ENCODE measurements at places on chromosomes 1 and 21.

DNA sequence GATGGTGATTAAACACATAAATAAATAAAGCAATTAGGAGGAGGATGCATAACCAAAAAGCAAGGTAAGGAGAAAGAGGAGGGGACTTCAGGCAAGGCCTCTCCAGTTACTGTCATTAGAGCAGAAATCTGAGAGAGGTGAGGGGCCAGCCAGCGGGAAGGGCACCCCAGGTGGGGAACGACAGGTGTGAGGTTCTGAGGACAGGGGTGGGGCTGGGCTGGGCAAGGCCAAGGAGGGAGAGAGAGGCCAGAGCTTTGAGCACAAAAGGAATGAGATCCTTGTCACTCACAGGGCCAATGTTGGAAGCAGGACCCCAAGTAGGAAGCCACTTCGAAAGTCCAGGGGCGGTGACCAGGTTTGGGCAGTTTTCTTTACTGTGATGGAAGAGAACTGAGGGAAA is 182.2 kb upstream of the RAB4A start:
- no peak for DNase-seq

- no peak for DNase-seq
These were observed 7.9 kb downstream of the UTP11 start for GRCh38 chr1:38020396-38020795.

GRCh38 chr21:41975391-41976272 is 21.8 kb upstream of the C2CD2 start:
- DNase-seq, result no peak

DNA sequence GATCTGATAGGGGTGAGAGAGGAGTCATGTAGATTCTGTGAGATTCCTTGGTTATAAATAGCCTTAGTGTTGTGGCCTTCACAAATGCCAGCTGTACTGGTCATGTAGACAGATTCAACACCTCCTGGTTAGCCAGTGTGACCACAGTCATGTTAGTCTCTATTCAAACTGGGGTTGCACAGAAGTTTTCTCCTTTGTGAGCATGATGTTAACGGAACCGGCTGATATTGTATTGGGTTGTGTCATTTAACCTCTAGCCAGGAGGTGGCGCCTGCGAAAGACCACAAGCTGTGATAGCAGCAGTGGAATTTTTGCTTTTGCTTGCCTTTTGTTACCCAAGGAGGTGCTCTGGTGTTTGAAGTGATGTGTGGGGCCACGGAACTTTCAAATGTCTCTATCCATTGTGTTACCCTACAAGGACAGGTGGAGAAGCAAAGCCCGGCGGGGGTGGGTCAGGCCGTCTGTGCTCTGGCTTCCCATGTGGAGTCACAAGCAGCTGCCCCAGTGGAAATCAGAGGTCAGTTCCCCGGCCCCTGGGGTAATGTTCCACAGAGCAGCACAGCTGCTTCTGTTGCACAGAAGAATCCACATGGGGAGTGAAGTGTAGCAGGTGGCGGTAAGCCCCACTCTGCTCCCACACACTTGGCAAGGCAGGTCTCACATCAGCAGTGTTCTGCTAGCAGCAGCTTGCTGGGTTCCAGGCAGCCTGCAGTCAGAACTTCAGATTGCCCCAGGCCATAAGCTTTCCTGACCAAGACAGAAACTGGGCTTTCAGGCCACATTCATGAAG is 112.6 kb downstream of the ADAMTS1 start:
- no peak for DNase-seq

DNA sequence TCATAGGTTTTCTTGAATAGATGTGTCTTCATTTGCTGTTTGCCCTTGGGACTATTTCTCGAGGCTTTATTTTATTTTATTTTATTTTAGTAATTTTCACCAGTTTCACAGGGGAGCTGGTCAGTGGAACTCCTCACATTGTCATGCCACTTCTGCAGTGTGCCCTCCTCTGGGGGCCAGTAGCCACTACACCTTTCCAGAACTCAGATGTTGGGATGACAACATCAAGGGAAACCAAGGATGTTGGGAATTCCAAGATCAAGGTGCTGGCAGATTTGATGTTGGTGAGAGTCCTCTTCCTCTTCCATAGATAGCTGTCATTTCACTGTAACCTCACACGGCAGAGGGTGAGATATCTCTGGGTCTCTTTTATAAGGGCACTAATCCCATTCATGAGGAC is 35.5 kb downstream of the SLC26A9 start:
- DNase-seq, result no peak

DNA sequence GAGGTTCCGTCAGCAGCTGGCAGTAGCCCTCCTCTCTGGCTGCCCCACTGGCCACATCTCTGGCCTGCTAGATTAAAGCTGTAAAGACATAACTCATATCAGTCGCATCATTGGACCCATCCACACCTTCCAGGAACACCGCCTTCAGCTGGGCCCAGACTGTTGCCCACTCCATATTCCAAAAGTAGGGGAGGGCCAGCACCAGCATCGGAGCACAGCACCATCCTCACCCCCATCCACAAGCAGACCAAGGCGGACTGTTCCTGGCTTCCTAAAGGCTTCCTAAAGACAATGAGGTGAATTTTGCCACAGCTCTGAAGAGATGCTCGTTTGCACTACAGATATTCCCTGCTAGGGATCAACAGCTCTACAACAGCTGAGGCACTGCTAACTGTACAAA is 3.5 kb downstream of the SHISA4 start:
- no peak for DNase-seq

GRCh38 chr21:20004367-20004766 is 993.8 kb upstream of the NCAM2 start:
- DNase-seq, result no peak

GRCh38 chr1:10682449-10683309 is 113.8 kb downstream of the CASZ1 start:
- DNase-seq, result no peak

DNA sequence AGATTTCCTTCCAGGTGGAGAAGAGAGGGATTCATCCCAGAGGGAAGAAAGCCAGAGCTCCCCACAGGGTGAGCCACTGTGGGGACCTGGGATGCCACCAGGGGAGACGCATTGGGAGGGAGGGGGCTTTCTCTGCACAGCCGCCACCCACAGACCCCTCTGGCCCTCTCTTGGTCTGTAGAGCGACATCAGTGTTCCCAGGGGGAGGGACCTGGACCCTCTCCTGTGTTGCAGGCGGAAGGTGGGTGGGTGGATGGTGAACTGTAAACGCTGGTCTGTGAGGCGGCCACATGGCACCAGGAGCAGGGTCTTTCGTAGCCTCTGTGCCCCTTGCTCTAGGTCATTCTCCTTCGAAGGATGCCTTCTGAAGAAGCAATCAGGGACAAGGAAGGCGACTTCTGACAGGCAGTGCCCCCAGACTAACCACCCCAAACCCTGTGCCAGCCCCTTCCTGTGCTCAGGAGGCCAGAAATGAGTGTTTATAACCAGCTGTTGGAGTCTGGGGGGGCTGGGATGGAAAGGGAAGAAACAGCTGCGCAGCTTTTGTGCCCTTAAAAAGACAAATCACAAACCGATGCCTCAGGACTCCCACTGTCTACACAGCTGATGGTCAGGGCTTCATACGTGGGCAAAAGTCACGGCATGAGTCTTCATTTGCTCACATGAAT is 121.4 kb upstream of the ZBTB40 start:
- no peak for DNase-seq

DNA sequence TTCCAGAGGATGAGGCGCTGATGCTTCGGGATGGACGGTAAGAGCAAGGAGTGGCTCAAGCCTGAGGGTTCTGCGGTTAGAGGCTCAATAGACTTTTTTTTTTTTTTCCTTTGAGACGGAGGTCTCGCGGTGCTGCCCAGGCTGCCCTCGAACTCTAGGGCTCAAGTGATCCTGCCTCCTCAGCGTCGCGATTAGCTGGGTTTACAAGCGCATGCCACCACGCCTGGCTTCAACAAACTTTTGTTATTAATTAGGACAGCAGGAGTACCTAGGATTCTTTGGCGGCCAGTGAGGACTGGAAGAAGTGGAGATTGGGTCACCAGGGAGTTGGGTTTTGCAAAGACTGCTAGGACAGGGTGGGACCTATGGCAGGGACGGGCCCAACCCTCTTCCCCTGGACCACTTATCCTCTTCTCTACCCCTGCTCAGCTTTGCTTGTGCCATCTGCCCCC is 587 bp downstream of the SCNM1 start:
- DNase-seq, result no peak

GRCh38 chr1:234683861-234684632 is 74.1 kb upstream of the IRF2BP2 start:
- no peak for DNase-seq

DNA sequence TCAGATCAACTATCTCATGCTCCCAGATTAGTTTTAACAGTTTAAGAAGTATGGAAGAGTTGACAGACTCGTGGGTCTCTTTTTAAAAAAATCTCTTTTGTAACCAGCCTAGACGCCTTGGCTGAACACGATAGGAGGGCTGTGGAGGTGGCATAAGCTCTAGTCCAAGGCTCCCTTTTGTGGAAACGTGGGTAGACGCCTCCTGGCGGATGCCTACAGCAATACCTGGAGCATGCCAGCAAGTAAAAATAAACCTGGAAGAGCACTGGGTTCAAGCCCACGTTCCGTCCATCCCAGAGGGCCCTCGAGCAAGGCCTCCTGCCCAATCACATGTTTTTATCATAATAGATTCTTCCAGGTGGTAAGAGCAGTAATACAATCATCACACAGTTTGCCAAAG is 87.9 kb downstream of the RGS7 start:
- DNase-seq, result no peak

GRCh38 chr1:207404849-207405525 is 49.1 kb upstream of the CR2 start:
- DNase-seq, result peak; percentile 28

GRCh38 chr21:20802201-20802600 is 196.0 kb upstream of the NCAM2 start:
- DNase-seq, result no peak

All from AG04449 (cell line).